ENCODE measurements at places on chromosomes 4 and X.
A peak's percentile ranks its signal among the peaks of the same experiment; 100 is the strongest.

GRCh38 chrX:3748052-3748559 is 34.7 kb upstream of the PRKX start:
- no peak for DNase-seq

DNA sequence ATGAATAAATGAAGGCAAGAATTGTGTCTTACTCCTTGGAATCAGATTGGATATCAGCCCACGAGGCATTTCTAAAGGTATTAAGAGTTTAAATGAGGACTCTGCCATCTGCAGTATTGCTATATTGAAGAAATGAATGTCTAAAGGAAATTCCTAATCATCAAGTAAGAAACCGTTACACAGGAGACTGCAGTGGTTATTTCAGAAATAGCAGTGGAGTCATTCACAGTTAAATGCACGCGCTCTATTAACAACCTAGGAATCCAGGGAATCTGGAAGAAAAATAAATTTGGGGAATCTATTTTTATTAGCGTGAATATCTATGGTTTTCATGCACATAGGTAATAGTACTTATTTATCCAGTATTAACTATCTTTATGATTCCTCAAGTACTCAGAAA is 334.2 kb downstream of the TENM3 start:
- DNase-seq = no peak

GRCh38 chr4:85756938-85757337 is 282.0 kb downstream of the ARHGAP24 start:
- DNase-seq = no peak

DNA sequence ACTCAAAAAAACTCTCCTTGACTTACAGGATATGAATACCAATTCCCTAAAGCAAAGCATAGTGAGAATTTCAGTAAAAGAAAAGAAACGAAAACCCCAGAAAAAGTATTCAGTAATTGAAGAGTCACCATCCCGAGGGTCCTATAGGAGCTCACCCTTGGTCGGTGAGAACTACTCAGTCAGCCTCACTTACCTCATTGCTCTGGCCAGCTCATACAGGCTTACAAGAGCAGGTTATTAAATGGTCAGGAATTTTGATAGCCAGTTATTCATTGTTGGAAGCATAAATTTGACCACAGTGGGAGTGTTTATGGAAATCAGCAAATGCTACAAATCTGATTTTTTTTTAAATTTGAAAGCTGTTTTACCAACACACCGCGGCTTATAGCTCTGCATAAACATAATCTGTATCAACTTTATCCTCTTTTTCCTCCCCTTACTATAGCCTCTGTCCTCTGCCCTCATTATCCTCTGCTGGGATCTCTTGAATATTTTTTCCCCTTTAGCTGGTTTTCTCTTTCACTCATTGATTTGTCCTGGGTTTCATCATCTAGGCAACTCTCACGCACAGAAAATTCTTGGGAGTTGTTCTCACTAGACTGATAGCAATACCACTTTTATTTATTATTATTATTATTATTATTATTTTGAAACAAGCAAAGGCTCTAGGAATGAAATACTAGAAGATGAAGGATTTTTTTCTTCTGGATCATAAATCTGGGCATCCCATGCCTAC is 11.0 kb upstream of the CXCL2 start:
- DNase-seq = no peak

DNA sequence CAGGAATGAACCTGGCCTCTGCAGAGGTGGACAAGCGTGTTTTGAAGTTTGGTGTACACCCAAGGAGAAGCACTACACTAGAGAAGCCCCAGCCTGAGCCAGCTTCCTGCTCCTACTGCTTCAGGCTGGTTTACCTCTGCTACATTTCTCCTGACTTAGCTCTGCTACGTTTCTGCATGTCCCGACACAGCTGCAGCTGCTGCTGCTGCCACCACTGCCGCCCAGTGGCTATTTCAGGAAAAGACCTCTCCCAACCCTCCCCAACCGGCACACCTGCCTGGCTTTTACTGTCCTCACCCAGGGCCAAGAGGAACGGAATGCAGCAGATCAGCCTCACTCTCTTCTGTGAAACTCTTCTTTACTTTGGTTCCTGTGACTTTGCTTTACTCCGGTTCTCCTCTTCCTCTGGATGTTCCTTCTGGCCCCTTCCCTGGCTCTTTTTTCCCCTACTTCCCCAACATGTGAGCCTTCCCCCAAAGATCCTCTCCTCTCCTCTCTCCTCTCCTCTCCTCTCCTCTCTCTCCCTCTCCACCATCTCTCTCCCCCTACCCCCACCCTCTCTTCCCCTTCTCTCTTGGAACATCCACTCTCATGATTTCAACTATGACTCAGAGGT is 3.1 kb upstream of the P2RY4 start:
- DNase-seq = peak; percentile 12

DNA sequence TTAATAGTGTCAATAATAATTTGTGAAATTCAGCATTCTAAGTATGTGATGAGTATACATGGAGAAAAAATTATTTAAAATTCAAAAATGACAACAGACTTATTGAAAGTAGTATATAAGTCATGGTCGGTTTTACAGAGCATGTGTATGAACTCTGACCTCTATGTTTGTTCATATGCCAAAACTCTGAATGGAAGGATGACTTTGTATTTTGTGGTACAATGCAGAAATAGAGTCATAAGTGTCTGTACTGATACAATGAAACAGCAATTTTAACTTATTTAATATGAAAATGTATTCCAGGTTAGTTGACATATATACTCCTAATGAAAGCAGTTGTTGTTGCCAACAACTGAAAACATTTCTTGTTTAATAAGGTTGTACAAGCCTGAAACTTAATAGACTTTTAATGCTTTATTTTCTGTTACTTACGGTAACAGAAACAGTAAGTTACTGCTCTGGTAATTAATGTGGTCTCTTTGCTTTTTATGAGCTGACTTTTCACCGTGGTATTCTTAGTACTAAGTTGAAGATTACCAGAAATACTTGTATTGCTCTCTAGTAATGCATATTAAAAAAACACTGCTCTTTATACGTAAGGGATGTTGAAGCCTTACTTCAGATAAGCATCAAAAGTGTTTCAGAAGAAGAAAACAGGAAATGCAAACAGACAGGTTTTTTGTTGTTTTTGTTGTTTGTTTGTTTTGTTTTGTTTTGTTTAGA is 1.9 kb downstream of the UBE2K start:
- no peak for DNase-seq

DNA sequence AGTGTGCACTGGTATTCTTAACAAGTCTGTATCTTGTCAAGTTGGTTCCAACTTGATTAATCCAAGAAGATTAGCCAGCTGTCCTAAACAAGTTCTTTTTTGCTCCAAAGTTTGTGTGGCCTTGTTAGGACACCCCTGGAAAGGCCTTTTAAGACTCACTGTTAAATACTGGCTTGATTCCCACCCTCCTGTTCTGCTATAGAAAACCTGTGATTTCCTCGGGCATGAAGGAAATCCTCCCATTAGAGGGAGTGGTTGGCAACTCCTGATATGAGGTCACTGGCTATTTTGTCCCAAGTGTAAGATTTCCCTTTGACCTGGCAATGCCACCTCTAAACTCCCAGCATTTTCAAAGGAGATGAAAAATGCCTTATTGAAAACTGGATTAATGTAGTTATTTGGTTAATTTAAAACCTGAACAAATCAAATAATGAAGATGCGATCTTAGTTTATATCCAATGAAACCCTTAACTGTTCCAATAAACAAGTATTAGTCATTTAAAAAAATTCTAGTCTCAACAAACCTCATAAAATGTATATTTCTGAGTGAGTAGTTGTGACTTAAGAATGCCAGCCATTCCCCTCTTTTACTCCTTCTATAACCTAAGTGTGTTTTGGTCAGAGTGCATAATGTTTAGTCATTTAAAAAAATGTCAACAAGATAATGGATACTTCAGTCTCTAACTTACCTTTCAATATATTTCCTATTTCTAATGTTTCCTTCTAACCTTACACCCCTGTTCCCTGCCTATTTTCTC is 94.4 kb downstream of the NPNT start:
- no peak for DNase-seq

DNA sequence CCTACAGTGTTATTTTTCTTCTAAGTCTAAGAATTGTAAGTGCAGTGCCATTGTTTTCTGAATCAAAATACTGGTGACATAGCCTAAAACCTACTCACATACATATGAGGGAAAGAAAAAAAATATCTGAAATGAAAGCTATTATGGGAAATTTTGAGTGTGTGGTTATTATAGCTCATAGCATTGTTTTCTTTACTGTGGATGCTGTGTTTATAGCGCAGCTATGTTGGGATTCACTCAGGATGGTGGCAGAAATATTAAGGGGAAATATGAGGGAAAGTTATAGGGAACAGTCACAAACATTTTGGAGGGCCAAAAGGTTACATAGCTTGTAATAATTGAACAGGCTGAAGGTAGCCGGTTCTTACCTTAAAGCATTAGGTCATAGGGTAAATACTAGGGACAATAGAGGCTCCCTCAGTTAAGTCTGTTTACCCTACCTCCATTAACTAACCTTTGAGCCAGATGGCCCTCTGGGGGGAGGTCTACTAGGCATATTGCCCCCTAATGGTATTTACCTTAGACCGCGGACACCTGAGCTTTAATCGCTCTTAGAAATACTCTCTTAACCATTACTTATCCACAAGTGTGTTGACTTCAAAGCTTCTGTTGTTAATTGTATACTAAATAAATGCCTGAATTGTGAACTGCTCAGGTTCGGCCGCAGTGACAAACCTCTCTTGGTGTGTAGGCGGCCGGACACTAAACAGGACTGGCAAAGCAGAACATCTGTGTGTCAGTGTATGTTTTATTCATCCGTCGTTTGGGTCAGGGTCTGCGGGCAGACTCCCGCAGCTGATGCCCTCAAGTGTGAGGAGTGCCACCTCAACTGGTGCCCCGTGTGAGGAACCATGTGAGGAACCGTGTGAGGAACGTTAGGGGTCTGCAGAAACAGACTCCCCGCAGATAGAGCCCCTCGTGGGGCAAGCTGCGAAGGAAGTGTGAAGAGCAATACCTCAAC is 21.3 kb upstream of the SULT1B1 start:
- DNase-seq = no peak

DNA sequence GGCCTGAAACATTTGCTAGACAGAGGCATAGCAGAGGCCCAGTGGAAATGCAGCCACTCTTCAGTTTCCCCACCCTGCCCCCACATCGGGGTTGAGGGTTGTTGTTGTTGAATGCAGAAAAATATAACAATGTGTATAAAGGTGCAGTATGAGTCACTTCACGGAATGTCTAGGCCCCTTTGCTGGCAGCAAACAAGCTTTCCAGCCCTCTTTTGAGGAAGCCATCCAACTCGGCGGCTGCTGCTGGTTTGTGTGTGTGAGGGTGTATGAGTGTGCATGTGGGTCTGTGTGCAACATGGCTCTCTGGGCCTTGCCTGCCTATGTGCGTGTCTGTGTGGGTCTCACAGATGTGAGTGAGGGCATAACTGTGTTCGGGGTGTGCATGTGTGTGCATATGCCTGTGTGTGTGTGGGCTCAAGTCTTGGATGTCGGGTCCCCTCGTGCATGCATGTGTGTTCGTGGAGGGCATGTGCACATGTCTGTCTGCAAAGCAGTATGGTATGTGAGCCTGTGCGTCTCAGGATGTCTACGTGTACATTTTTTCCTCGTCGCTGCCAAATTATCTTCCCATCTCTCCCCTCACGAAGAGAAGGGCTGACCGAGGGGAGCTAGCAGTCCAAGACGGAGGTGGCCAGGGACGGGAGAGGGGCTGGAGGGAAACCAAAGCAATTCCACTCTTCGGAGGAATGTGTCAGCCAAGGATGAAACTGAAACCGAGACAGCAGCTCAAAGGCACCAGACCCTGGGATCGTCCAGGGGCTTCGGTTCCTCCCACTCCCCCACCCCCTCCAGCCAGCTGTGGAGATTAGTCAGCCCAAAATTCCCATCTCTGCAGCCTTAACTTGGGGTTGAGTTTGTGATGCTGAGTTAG is 8.4 kb upstream of the ELF4 start:
- DNase-seq = no peak

DNA sequence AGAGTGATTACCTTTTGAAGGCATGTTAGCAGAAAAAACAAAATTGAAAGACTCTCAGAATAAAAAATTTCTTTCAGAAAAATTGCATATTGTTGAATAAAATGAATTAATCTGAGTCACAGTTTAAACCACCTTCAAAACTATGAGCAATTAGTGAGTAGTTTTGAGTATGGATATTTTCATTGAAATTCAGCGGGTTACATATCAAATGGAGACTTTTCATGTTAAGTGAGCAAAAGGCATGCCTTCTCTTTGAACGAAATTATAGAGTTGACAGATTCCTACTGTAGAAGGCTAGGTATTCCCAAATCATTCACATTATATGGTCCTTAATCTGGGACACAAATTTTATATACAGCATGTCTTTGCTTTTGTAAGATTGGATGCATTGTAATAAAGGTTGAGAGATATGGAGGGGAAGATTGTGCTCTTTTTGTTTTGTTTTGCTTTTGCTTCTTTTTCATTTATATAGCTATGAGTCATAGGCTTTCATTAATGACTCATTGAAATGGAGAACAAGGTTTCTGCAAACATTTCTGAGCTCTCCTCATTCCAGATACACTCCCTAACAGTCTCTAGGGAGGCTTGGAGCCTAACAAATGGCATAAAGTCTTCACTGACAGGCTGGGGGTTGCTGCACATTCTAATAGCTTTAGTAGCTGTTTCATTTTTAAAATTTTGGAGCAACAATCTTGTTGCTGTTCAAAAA is 21.6 kb downstream of the PCDH18 start:
- DNase-seq = no peak

DNA sequence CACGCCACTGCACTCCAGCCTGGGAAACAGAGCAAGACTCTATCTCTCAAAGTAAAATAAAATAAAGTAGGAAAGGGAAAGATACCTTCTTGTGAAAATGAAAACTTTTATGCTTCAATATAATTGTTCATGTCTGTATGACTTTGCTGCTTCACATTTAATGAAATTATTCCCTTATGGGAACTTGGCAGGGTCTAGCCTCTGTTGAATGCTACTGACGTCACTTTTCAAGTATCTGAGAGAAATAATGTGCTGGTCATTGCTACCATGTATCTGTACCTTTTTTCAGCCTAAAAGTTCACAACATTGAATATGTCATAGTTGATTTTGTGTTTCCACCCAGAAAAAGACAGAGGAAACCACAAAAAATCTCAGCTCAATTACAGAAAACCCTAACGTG is 65.2 kb downstream of the PRDM5 start:
- no peak for DNase-seq

DNA sequence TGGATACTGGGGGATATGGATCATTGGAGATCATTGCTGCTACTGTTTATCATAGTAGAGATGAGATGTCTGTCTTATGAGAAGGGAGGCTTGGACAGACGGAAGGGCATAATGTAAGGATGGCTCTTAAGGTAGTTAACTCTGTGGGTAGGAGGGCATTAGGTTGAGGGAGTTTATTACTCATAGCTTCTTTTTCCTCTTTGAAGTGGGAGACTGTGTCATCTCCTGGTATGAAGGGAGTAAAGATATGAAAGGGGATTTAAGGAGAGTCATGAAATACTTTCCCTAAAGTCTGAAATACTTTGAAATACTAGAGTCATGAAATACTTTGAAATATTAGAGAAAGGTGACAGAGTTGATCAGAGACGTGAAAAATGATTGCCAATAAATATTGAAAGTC is 255.5 kb upstream of the PITX2 start:
- DNase-seq = no peak

- DNase-seq = no peak
These were observed 644.4 kb downstream of the STPG2 start for GRCh38 chr4:97498875-97499274.

Data from stimulated activated CD4-positive, alpha-beta T cell treated with anti-CD3 and anti-CD28 coated beads, Interleukin-15, amount 100 ng/mL, for 48 hours (primary cell).